ENCODE measurements at places on chromosomes 6 and 20.

DNA sequence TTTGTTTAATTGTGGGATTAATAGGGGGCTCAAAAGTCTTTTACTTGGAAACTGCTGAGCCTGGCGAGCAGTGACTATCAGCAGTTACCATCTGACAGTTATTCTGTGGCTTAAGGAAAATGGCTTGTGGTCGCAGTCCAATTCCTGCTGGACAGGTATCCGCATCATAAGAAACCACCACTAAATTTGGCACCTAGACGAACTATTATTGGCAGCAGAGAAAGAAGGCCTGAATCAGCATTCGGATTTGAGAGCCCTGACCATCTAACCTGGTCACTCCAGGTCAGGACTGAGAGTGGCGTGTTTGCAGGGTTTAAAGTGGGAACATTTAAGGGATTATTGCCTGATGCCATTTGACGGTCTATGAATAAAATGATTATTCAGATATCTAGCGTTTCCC is 146.4 kb downstream of the RPS12 start:
- DNase-seq, result no peak

GRCh38 chr6:1595271-1596087 is 14.2 kb upstream of the FOXC1 start:
- no peak for DNase-seq

GRCh38 chr20:6127825-6128224 is 5.0 kb upstream of the FERMT1 start:
- DNase-seq, result no peak

- DNase-seq, result no peak
Measured at GRCh38 chr6:108164815-108165706, 761 bp upstream of the NR2E1 start.

Data from NCI-H1105 treated with DMSO at 0.1 percent for 48 hours (cell line).